HFF-Myc (cell line): ENCODE measurements at places on chromosomes 3 and 15.

GRCh38 chr3:167437428-167438139, 36.3 kb downstream of the SERPINI2 start:
- DNase-seq: no peak

GRCh38 chr15:93088981-93089726, at the start of gene RGMA:
TSS of gene RGMA (minus strand) at chr15:93089211. CDS start at chr15:93088932, 279 bp downstream.
- no peak for DNase-seq

- DNase-seq: no peak
Observed at GRCh38 chr3:147007736-147008245, 398.6 kb downstream of the ZIC4 start.

DNA sequence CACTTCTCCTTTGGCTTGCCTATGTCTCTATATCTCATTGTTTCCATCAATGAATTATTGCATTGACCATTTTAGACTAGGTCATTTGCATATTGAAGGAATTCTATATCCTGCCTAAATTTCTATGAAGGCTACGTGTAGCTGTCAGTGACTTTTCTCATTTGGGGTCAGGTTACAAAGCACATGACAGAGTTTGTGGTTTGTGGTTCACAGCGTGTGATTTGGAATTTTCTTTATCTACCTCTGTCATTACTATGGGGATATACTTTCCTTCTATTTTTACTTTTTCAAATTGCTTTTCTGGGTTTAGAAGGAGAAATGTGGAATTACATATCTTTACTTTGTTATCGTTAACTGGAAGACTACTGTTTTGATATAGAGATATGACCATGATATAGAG, 317.3 kb upstream of the CFAP20DC start:
- DNase-seq: no peak
